ENCODE measurements at places on chromosomes 7 and 10.

GRCh38 chr10:124691002-124691401 lies 53.2 kb downstream of the FAM53B start:
- no peak for DNase-seq

DNA sequence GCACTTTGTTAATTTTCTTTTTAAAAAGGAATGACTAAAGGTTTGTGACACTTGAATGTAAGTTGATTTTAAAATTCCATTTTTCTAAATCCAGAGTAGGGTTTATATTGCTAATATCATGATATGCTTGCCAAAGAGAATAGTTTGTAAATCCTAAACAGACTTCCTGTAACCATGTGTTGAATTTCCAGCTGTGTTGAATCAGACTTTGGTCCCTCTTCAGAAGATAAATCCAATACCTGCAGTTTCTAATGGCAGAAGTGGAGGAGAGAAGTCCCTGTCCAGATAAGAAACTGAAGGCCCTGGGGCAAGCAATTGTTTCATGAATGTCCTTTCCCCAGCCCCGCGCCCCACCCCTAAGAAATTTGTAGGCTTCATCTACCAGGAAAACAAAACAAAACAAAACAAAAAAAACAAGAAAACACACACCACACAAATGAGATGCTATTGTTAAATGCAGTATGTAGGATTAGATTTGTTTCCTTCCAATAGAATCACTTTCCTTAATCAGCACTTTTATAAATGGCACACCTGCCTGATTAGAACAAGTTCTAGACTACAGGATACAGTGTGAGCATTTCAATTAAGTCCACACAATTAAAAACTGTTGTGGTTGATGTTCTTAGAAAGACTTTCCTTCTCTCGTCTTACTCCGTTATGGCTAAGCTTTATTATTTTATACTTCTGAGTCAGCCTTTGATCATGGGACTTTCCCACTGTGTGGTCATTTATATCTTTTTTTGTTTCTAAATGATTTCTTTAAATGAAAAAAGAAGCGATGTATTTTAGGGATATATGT lies 122.8 kb downstream of the KAT6B start:
- no peak for DNase-seq

DNA sequence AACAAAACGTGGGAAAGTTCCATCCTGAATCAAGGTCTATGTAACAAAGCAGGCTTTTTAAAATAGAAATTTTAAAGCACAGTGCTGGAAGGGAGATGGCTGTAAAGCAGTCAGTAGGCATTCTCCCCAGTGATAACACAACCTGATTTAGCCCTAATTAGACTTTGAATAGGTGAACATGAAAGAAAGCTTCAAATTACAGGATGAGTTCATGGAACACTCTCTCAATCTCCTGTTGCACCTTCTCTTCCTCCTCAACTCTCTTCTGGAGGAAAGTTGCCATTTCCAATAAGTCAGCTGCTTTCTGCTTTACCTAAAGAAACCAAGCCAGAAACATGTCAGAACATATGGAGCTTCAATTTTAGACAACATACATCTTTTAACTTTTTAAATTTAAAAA lies 20.1 kb downstream of the SFR1 start:
- no peak for DNase-seq

DNA sequence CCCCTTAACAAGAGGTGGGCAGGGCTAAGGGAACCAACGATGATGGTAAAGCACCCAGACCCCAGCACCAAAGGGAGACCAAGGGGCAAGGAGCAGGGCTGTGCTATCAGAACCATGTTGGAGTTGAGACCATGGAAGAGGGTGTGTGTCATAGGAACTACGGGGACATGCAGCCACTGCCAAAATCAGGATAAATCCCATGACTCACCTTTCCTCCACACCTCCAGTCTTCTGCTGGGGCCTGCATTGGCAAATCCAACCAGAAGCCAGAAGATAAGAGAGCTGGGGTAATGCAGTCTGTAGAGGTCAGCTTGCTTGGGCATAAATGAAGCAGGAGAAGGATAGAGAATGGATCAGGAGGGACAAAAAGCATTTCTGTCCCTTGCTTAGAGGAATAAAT lies 42.7 kb upstream of the SMARCD3 start:
- no peak for DNase-seq

GRCh38 chr7:151631953-151632749 lies 112.5 kb upstream of the RHEB start:
- no peak for DNase-seq

- DNase-seq = no peak
Observed at GRCh38 chr7:47635091-47636080, 53.5 kb upstream of the TNS3 start.

GRCh38 chr10:88971221-88972061 lies 18.9 kb upstream of the ACTA2 start:
- DNase-seq = no peak

DNA sequence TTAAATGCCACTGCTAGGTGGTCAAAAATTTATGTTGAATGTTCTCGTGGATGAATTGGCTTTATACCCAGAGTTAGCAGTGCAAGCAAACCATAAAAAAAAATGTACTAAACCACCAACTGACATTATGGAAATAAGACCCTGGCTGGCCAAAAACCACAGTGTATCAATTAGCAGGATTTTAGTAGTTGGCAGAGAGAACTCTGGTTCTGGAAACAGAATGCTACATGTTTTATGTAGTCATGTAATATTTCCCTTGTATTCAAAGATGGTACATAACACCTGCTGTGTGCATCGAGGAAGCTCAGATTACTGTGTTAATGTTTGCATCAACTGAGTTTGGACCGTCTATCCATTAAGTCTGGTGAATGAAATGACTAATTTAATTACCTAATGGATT lies 618.5 kb downstream of the CCSER2 start:
- DNase-seq = no peak

DNA sequence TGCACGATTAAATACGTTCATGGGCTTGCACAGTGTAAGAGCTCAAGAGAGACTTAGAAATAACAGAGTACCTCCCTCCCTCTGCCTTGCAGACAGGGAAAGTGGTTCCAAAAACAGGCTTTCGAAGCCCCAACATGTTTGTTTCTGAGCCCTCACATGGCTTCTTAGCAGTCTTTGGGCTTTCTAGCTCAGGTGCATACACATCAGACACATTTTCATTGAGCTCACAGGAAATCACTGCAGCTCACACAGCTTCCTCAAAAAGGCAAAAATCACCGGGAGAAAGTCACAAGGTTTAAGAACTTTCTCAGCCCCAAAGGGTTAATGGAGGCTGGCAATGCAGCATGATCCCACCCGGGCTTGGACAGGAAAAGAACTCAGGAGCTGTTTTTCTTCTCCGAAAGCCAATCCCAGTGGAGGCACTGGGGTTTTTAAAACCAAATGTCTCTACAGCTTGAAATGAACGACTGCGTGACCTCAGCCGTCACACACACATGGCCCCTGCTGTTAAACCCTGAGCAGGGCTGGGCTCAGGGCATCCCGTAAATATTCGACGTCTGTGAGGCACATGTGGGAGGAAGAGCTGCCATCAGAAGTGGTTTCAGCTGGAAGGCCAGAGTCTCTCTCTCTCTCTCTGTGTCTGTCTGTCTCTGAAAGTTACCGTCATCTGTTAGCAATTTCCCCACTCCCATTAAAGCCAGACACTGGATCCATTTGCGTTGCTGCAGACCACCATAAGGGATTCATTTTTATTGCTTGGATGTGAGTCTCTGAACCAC lies 69.7 kb downstream of the CALML3 start:
- no peak for DNase-seq

GRCh38 chr10:33743429-33743857 lies 409.0 kb upstream of the NRP1 start:
- DNase-seq = no peak

DNA sequence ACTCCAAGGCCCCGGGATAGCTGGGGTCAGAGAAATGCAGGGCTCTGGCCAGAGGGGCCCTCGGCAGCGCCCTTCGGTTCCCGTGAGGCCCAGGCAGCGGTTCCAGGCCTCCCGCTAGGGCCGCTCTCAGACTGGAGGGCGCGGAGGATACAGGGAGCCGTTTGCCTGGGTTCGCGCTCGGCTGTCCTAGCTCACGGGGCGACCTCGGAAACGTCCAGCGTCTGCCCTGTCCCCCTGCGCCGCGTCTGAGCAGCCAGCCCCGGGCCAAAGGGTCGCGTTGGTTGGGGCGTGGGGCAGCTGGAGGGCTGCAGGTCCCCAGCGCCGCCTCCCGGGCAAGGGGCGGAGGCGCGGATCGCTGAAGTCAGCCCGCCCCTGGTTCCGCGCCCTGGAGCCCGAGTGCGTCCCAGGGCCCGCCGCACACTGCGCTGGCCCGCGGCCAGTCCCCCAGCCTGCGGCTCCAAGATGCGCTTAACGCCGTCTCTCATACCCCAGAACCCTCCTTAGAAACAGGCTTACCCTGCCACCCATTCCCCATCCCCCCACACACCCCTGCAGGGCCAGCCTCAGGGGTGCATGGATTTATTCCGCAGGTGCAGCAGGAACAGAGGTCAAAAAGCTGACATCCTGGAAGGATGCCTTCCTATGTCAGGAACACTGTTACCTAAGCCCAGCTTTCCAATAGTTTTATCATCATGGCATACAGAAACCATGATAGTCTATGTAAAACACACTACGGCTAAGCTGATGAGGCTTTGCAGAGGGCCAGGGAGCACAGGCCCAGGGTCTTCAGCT lies 22.1 kb upstream of the OPN4 start:
- DNase-seq = no peak

DNA sequence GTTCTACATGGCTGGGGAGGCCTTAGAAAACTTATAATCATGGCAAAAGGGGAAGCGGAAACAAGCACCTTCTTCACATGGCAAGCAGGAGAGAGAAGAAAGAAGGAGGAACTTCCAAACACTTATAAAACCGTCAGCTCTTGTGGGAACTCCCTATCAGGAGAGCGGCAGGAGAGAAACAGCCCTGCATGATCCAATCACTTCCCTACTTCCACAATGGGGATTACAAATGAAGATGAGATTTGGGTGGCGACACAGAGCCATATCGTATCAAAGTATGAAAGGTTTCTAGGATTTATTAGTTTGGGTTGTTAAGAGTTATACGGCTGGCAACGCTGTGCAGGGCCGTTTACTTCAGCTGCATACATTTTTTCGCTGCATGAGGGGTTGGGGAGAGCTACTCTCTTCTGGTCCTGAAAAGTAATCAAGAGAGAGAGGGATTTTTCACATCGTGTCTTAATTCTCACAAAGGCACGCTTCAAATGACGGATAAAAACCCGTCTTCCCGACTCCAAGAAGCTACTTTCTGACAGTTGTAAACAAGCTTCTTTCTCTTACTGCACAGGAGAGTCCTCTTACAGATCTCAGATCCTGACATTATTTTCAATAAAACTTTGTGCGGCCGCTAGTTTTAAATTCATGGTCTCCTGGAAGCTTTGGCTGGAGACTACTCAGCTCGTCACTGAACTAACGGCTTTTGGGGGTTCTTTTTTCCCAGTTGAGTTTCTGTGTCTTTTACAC lies 751 bp upstream of the GTPBP10 start:
- DNase-seq = no peak

- no peak for DNase-seq
Observed at GRCh38 chr7:102262546-102262945, 24.1 kb upstream of the SH2B2 start.

DNA sequence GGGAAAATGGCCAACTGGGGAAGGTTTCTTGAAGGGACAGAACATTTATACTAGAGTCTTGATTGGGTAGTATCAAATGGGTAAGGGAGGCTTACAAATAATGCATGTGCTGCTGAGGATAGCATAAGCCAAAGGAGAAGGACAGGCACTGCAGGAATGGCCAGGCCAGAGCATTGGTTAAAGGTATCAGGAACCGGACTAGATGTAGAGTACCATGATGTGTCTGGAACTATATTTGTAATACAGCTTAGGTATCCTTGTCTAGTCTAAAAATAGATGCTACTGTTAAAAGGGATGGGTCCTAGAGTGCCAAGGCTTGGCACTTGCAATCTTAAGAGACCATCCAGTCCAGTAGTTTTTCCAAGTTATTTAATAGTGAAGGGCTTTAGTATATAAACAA lies 20.3 kb downstream of the TMEM243 start:
- no peak for DNase-seq

DNA sequence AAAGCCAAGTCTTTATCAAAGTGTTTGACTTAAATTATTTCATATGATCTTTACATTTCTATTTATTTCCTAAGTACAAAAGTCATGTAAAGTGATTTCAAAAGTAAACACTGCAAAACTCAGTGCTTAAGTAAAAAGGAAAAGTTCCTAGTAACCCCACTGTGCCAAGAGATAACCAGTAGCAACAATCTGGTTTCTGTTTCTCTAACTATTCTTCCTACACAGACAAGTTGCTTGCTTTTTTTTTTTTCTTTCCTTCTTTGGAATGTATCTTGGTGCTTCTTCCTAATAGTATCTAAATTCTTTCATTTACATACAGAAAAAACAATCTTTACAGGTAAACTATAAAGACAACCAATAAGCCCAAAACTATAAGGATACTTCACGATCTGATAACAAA lies 3.1 kb downstream of the JCAD start:
- no peak for DNase-seq

DNA sequence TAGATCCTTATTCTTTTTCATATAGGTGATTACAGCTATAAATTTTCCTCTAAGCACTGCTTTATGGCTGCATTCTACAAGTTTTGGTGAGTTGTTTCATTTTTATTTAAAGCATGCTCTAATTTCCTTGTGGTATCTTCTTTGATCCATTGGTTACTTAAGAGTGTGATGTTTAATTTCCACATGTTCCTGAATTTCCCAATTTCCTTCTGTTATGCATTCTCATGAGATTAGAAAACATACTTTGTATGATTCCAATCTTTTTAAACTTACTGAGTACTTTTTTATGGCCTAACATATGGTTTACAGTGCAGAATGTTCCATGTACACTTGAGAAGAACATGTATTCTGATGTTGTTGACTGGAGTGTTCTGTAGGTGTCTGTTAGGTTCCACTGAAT lies 53.4 kb downstream of the MYL10 start:
- DNase-seq = no peak
